Stimulated activated CD4-positive, alpha-beta T cell treated with anti-CD3 and anti-CD28 coated beads, Interleukin-1b, Interleukin-23, amount 100 ng/mL, for 1 hour (primary cell): ENCODE measurements at places on chromosomes 11 and 22.

GRCh38 chr11:121421149-121421901, 30.8 kb upstream of the SORL1 start:
- no peak for DNase-seq

DNA sequence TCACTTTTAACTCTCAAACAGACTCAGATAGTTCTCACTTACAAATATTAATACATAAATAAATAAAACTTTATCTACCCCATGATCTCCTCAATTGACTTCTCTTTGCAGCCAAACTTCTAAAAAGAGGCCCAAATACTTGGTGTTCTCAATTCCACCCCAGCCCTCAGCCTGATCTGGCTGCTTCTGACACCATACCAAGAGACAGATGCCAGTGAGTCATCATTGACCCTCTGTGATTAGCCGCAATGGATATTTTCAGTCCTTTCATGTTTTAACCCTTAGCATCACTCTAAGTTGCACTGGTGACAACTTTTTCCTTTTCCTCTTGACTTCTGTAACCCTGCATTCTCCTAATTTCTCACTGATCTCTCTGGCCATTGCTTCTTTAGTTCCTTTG, 184.1 kb upstream of the ARHGAP20 start:
- no peak for DNase-seq

DNA sequence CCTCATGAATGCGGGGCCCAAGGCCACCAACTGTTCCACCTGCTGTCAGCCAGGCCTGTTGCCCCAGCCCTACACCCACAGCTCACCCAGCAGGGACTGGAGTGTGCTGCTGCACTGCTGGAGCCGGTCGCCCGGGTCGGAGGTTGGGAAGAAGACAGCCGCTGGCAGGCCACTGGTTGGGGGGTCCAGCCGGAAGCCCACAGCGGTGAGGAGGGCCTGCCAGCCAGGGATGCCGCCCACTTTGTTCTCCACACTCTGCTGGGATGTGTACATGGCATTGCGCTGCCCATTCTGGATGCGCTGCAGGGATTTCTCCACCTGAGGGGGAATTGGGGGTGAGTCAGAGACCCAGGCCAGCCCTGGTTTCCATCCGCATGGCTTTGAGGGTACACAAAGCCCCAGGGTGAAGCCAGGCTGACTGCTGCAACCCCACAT, 74.2 kb upstream of the PITPNB start:
- no peak for DNase-seq

DNA sequence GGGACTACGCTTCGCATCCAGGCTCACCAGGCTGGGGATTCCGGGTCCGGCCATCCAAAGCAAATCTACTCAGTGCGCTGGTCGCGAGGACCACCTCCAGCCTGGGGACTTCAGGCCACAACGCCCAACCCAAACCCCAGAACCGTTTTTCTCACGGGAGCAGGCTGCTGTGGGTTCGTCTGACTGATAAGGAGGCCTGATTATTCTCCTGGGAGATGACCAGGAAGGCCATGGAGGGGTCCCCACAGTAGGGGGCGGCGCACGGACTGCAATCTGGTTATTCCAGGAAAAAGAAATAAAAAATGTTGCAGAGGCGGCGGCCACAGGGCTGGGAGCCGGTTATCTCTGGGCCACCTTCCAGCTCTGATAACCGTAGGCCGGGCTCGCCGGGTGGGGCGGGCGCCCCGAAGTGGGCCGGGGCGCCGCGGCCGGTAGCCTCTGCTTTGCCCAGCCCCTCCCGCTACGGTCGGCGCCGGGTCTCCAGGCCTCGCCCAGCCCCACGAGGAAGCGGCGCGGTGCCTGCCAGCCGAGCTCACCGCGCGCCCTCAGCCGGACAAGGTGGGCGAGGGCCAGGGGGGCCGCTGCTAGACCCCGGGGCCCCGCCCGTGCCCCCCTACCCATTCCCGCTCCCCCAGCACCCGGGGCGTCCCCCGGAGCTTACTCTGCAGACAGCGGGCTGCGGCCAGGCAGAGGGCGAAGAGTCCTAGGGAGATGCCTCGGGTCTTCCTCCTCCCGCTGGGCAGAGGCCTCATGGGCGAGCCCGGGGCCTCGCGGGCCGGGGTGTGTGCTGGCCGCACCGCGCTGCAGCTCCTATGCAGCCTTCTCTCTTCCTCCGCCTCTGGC, 446 bp downstream of the VSTM5 start:
- DNase-seq = no peak

- no peak for DNase-seq
Measured at GRCh38 chr22:50640857-50641647, 13.1 kb upstream of the ARSA start.

DNA sequence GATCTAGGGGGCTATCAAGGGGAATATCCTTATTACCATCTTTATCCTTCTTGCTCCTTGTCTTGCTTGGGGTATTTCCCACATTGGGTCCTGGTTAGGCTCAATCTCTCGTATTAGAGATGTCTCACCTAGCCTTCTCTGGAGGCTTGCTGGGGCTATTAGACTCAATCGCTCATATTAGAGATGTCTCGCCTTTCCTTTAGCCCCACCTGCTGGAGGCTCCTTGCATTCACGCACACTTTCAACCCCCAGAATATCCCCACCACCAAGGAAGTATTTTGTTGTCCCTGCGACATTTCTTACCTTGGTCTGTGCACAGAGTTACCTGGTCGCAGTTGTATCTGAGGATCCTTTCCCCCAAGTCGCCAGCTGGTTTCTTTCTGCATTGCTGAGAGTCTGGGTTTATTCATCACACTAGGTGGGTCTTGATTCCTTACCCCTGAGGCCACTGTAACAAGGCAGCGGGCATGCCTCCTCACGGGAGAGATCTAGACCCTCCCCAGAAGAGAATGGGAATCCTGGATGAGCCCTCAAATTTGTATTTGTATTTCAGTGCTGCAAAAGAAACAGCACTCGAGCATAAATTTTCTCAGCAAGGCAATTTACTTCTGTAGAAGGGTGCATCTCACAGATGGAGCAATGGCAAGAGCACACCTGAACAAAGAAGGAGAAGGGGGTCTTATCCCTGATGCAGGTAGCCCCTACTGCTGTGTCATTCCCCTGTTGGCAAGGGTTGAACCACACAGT, 15.9 kb upstream of the HYLS1 start:
- DNase-seq = no peak

GRCh38 chr11:70790671-70791300, 392.5 kb downstream of the CTTN start:
- no peak for DNase-seq

- no peak for DNase-seq
Measured at GRCh38 chr11:119671051-119671450, 57.9 kb downstream of the NECTIN1 start.
